Prostate gland (tissue), 2 donors: ENCODE measurements at places on chromosomes 16 and 17. TPM values are rescaled to one million over a fixed set of nuclear protein-coding genes. Genes with fewer than 3 reads are reported as not detected.

- peak; percentile 72 for DNase-seq
Measured at GRCh38 chr17:57034807-57035754, 50.0 kb upstream of the AKAP1 start.

- no peak for DNase-seq
Measured at GRCh38 chr17:70120425-70120824, 45.4 kb downstream of the KCNJ16 start.

Gene NBR1
- total RNA-seq = 120 TPM

Gene NKD1
- total RNA-seq = 13.8 TPM

GRCh38 chr16:48383877-48384519, 1.2 kb downstream of the SIAH1 start:
- DNase-seq = peak; percentile 21

Gene VASN
- 97.4 TPM for total RNA-seq

DNA sequence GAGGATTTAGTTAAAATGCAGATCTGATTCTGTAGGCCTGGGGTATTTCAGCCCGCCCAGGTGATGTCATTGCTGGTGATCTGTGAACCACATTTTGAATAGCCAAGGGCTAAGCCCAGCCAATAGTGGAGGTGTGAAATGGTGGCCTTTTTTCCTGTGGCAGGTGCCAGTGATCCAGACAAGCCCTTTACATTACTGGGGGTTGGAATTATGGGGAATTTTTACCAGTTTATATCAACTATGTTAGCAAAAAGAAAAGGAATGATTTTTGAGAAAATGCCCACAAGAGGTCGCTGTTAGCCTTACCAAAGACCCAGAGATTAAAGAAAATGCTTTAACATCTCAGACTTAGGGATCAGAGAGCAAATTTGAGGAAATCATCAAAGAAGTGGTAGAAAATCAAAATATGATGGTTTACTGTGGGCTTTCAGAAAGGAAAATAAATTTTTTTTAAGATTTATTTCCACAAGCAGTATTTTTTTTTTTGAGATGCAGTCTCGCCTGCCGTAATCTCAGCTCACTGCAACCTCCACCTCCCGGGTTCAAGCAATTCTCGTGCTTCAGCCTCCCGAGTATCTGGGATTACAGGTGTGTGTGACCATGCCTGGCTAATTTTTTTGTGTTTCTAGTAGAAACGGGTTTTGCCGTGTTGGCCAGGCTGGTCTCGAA, 3.9 kb downstream of the VPS35L start:
- peak; percentile 36 for DNase-seq

Gene RTN4RL1
- total RNA-seq = 8.3 TPM

DNA sequence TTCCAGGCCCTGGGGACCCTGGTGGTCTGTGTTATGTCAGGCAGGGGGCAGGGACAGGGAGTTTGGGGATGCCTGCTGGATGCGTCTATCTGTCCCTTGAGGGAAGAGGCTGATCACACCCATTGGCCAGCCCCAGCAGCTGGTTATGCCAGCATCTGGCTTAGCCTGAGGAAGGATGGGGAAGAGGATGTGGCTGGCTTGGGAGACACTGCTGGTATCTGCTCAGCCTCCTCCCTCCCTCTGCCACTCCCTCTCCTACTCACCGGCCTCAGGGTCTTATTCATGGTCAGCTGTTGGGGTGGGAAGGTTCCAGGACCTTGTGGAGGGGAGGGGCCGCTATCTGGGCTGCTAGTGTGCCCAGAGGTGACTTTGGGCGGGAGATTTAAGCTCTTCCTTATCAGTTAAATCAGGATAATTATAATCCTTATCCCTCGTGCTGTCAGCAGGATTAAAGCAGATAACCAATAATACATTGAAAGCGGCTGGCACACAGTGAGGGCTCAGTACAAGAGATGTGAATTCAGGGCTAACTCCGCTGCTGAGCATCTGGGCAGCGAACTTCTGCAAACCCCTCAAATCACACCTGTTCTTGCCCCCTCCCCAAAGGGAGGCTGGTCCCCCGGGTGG, 36.0 kb upstream of the MLKL start:
- no peak for DNase-seq

Gene OR1F1
- total RNA-seq = not detected

GRCh38 chr16:82027629-82028064, 7.4 kb upstream of the HSD17B2 start:
- no peak for DNase-seq

DNA sequence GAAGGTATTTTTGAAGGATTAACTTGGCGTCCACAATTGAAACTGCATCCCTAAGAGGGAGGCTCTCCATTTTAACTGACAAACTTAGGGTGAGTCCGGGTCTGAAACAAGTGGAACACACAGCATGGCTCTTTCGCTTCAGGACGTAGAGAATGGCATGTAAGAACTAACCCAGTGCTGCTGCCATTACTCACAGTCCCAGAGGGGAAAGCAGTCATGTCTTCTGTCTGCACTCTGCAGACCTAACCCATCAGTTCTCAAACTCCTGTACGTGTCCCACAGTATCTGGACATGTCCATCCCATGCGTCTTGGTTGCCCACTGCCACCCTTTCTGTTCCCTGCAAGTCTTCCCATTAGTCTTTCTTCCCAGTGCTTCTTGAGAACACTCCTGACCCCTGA, 563 bp downstream of the ST6GALNAC1 start:
- no peak for DNase-seq

GRCh38 chr17:45645330-45645729, 138.8 kb upstream of the CRHR1 start:
- DNase-seq = no peak

DNA sequence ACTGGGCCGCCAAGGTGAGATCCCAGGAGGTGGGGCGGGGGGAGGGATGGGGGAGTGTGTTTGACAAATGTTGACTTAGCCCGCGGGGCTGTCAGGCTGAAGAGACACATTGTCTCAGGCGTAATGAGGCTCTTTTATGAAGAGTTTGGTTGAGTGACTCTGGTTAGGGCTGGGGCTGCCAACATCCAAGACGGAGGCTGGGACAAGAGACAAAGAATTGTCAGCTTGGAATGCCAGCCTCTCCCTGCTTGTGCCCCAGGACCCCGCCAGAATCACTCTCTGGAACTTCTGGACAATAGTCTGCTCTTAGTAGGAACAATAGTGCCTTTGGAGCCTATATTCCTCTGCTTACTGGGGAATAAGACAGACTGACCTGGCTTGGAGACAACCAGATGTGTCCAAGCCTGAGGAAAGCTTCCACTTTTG, 24.0 kb downstream of the PCTP start:
- no peak for DNase-seq

Gene KRTAP29-1
- not detected for total RNA-seq

DNA sequence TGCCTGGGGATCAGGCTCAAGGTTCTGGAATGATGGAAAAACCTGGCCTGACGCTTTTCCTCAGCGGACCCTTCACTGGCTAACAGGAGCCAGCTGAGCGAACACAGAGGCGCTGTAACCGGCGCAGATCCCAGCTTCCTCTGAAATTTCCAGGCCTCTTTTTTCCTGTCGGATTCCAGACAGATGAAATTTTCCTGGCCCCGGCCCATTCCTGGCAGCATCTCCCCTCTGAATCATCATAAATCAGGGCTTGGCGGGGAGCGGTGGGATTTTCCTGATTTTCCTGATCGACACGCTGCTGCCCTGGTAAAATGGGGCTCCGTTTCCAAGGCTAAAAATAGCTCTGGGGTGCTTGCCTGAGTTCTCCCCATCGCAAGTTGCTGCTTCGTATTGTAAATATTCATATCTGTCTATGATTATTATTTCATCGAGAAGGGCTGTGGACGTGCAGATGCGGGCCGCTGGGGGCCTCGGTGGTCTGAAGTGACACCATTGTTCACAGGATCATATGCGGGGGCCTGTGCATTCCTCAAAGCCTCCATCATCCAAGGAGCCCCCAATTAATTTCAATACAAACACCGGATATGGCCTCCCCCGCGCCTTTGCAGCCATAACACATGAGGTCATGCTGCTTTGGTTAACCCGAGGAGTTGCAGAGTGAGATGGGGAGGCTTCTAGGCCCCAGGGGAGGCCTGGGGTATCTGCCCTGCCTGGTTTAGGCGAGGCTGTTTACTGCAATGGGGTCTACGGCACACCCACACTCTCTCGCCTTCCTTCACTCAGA, 45.8 kb upstream of the ETV4 start:
- no peak for DNase-seq

DNA sequence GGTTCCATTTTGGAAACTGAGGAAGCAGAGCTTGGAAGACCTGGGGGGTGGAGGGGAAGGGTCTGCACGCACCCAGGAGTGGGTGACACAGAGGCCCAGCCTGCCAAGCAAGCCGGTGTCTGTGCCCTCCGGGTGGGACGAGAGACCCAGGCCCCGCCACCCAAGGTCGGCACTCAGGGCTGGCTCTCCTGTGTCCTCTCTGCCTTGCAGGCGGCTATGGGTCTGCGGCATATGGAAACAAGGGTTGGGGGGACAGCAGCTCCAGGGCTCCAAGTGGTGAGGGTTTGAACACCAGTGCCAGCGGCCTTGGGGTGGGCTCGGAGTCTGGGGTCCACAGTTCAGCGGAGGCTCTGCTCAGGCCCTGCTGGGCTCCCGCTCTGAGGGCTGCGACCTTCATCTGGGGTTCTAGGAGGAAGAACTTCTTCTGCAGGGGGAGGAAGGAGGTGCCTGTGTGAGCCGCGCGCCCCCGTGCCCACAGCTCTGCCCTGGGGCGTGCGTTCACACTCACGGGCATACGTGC, 4.6 kb upstream of the CD7 start:
- DNase-seq = no peak

Gene NGFR
- total RNA-seq = 34.4 TPM

DNA sequence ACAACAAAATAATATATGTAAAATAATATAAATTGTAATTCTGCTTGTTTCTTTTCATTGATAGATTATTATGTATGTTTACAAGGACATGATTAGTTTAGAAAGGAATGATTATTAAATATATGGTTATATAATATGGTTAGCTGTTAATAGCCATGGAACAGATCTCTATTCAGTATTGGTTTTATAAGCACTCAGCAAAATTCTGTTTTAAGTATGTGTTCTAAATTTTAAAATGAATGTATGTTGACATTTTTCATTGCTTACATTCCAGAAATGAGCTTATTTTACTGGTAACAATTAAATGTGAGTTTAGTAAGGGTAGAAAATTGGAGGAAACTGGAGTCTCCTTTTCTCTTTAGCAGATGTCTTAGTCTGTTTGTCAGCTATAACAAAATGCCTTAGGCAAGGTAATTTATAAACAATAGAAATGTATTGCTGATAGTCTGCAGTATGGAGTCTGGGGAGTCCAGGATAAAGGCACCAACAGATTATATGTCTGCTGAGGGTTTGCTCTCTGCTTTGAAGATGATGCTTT, 45.4 kb downstream of the NFAT5 start:
- DNase-seq = no peak

DNA sequence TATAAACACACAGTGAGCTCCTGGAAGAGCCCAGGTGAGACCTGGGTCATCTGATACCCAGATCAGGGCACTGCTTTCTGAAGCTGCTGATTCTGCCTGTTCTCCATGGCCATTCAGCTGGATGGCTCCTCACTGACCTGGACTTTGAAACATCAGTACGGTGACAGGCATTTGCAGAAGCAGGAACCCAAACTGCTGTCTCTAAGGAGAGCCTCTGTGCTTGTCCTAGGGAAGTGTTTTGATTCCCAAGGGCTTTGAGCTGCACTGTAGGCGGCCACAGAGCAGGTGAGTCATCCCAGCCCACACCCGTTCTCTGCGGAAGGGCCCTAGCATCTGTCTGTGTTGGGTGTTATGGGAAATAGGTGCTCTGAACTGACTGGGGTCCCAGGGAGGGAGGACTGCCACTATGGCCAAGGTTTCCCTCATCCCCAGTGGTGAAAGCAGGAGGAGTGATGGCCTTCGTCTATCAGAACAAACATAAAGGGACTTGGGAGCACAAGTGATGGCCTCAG, 60.7 kb upstream of the ADCY9 start:
- DNase-seq = no peak

Gene GCGR
- not detected for total RNA-seq

GRCh38 chr17:20948984-20949777, 93.6 kb downstream of the USP22 start:
- DNase-seq = no peak

Gene GNGT2
- total RNA-seq = not detected

DNA sequence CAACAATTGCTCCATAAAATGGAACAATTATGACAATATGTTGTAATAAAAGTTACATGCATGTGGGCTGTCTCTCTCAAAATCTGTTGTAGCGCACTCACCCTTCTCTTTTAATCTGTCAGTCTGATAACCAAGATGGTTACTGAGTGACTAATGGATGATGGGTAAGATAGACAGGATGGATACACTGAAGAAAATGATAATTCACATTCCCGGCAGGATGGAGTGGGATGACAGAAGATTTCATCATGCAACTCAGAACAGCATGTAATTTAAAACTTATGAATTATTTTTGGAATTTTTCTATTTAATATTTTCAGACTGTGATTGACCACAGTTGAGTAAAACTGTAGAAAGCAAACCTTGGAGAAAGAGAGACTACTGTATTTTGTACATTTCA, 30.5 kb downstream of the CDH13 start:
- no peak for DNase-seq

- no peak for DNase-seq
Measured at GRCh38 chr17:55962951-55963401, 190.3 kb upstream of the ANKFN1 start.

DNA sequence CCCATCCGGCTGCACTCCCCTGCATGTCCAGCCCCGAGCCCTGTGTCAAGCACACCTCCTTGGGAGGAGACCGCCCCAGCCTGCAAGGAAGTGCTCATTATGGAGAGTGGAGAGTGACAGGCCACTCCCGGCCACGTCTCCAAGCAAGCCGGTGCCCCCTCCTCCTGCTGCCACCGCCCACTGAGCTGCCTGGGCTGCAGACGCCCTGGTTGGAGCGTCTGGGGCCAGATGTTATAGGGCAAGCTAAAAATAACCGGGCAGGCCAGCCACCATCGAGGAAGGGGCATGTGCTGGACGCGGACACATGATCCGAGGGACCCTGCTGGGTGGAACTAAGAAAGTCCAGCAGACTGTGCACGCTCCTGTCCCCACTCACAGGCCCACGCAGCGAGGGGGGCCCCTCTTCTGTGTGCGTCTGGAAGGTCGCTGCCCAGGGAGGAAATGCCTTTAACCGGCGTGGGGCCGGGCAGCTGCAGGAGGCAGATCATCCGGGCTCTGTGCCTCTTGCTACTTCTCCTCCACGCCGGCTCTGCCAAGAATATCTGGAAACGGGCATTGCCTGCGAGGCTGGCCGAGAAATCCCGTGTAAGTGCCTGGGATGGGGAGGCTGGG, at the start of gene WFDC1:
Gene WFDC1, plus strand, starts transcription at position 348 of the 612 bp plus-strand sequence. Its CDS starts 94 bp downstream, at position 442.
- DNase-seq = no peak
